Testis (tissue), 5 donors: ENCODE measurements at places on chromosomes 16 and 17. TPM values are rescaled to one million over a fixed set of nuclear protein-coding genes. Genes with fewer than 3 reads are reported as not detected.

SLC47A2 gene
- 1.1 TPM for polyA plus RNA-seq

CDK5R1 gene
- 16.2 TPM for polyA plus RNA-seq

ERI2 gene
- 42.9 TPM for polyA plus RNA-seq

GNG13 gene
- not detected for polyA plus RNA-seq

KIF18B gene
- 4.7 TPM for polyA plus RNA-seq

USP43 gene
- polyA plus RNA-seq = 4.6 TPM

GLP2R gene
- 0.70 TPM for polyA plus RNA-seq

VAMP2 gene
- polyA plus RNA-seq = 116 TPM

CD300LF gene
- polyA plus RNA-seq = 0.79 TPM

RGS11 gene
- polyA plus RNA-seq = 3.0 TPM

CACNG3 gene
- 0.32 TPM for polyA plus RNA-seq

SHISA6 gene
- 4.0 TPM for polyA plus RNA-seq

RAPGEFL1 gene
- 13.6 TPM for polyA plus RNA-seq

TMED6 gene
- polyA plus RNA-seq = 1.6 TPM
